ENCODE measurements at places on chromosomes 12 and 14.
A peak's percentile ranks its signal among the peaks of the same experiment; 100 is the strongest.

DNA sequence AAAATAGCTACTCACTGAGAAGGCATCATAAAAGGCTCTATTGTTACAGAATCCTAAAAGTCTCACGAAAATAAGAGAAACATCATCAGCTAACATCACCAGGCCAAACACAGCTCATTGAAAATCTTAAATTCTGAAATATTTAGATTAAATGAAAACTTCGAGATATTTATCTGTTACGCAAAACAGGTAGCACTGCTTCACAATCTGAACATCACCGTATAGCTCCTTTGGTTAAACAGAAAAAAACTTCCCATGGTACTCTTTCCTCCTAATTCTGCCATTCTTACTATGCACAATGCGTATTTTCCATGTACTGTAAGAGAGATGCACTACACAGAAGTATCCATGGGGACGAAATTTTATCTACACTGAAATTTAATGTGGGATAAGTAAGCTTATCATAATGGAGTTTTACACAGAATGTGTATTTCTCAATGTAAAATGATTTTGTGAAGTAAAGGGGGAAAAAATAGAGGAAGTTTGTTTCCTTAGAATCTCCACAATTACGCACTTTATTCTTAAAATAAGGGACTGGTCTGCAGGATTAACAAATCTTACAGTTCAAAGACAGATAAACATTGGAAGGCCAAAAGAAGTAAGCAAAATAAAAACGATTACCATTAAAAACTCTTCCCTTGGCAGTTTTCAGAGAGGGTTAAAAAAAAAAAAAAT is 1.9 kb downstream of the SGPP1 start:
- DNase-seq, result no peak

- DNase-seq, result no peak
Observed at GRCh38 chr12:7117670-7118069, 8.7 kb upstream of the C1RL start.

DNA sequence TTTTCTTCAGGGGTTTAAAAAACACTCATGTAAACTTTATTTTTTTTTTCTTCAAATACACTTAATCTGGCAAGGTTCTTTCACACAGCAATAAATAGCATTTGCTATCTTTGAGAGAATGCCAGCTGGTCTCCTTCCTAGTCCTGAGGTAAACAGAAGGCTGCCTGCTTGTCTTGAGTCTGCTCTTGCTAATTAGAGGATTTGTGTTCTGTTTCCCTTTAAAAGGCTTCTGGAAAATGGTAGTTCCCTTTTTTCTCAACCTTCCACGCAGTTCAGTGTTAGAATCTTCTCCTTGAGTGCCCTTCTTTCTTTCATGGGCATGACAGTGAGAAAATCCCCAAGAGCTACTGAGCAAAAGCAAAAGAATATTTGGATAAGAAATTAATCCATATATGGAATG is 92.3 kb upstream of the DCN start:
- no peak for DNase-seq

DNA sequence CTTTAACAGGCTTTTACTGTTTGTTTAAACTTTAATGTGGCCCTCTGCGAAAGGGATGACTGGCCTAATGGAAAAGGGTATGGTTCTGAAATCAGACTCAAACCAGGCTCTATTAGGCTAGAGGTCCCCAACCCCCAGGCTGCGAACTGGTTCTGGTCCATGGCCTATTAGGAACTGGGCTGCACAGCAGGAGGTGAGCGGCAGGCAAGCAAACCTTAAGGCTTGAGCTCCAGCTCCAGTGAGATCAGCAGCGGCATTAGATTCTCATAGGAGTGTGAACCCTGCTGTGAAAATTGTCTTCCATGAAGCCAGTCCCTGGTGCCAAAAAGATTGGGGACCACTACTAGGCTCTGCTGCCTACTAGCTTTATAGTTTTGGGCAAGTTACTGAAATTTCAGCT is 11.1 kb downstream of the GALNT4 start:
- DNase-seq, result no peak

GRCh38 chr14:70622111-70622712 is 19.5 kb upstream of the TTC9 start:
- no peak for DNase-seq

DNA sequence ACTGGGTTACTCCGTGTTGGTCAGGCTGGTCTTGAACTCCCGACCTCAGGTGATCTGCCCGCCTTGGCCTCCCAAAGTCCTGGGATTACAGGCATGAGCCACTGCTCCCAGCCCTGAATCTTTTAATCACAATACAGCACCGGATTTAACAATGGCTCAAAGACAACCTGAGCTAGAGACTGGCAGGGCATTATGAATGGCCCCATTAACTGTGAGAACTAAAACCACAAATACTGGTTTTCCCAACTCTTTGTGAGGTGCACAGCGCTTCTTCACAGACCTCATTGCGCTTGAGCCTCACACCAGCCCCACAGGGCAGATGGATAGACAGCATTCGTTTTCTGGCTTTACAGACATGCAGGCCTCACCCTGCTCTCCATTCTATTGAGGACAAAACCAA is 107.0 kb upstream of the FKBP4 start:
- DNase-seq, result no peak

GRCh38 chr12:27284751-27285150 is 40.7 kb downstream of the STK38L start:
- DNase-seq, result no peak

GRCh38 chr12:56921346-56921745 is 12.9 kb downstream of the SDR9C7 start:
- no peak for DNase-seq

GRCh38 chr12:104201238-104202001 is 14.2 kb upstream of the TXNRD1 start:
- DNase-seq, result peak; percentile 70

GRCh38 chr12:25769082-25769945 is 189.2 kb upstream of the RASSF8 start:
- DNase-seq, result no peak

GRCh38 chr14:93855737-93856136 is 67.5 kb upstream of the PRIMA1 start:
- no peak for DNase-seq

DNA sequence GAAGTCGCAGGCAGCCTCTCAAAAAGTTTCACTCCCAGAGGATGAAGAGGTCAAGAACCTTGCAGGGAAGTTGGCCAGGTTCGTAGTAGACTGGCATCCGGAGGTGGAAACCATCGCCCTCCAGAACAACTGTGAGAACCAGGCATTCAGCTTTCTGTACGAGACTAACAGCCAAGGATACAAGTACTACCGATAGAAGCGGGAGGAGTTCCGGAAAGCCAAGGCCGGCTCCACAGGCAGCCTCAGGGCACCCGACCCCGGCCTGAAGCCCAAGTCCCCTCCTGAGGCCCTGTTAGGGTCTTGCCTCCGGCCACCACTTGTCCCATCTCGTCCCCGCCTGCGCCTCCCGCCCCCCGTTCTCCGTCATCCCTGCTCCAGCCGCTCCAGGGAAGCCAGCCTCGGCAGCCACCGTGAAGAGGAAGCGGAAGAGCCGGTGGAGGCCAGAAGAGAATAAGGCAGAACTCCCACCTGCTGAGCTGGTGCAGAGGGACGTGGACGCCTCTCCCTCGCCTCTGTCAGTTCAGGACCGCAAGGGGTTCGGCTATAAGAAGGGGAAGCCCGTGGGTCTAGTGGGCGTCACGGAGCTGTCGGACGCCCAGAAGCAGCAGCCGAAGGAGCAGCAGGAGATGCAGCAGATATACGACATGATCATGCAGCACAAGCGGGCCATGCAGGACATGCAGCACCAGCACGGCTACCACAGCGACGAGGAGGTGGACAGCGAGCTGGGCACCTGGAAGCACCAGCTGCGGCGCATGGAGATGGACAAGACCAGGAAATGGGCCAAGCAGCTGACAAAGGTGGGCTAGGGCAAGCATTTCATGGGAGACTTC is 366.8 kb upstream of the ATXN7L3B start:
- DNase-seq, result peak; percentile 56

GRCh38 chr14:92906420-92906819 is 16.5 kb upstream of the CHGA start:
- DNase-seq, result no peak

DNA sequence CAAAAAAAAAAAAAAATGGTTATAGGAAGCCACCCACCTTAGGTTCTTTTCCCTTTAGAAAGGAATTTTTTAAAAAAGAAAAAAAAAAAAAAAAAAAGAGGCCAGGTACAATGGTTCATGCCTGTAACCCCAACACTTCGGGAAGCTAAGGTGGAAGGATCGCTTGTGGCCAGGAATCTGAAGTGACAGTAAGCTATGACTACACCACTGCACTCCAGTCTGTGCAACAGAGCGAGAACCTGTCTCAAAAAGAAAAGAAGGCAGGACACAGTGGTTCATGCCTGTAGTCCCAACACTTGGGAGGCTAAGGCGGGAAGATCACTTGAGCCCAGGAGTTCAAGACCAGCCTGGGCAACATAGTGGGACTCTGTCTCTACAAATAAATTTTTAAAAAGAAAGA is 36.0 kb downstream of the SPTLC2 start:
- no peak for DNase-seq

DNA sequence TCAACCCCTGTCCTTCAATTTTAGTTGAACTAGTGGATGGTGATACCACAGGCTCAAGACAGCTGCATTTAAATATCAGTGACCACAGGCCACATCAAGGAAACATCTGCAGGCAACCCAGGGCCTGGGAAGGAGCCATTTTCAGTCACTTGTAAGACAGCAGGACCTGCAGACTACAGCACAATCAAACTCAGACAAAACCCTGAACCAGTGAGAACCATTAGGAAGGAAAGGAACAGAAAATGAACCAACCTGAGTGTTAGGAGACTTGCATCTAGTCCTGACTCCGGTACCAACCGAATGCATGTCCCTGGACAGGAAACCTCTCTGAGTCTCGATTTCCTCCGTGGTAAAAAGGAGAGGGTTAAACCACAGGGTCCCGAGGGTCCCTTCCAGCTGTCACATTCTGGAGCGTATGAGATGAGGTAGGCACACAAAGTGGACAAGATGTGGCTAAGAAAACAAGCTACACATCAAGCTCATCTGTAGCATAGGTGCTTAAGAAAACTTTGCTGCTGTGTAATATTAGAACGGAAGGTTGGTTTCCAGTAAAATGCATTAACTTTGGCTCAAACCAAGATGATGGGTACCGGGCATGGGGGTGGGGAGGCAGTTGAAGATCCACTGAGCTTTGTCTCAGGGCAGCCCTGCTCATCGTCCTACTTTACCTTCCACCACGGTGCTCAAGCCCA is 1.6 kb upstream of the CDKN1B start:
- DNase-seq, result no peak

GRCh38 chr14:59017285-59017965 is 171.0 kb upstream of the DAAM1 start:
- DNase-seq, result no peak

GRCh38 chr12:99600388-99600787 is 47.2 kb upstream of the GARIN6 start:
- DNase-seq, result no peak

DNA sequence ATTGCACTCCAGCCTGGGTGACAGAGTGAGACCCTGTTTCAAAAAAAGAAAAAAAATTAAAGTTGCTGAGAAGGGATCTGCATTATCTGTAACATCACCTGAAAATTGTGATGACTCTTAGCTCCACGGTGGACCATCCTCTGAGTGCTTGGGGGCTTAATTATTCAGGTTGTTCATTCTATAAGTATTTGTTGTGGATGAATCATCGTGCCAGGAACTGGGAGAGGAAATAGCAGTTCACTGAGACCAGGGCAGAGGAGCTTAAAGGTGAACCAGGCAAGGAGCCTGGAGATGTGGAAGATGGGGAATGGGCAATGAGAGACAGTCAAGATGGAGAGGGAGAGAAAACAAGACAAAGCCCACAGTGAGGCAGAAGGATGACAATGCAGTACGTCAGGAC is 25.5 kb upstream of the GSC start:
- DNase-seq, result no peak

GRCh38 chr12:52205612-52206303 is 13.9 kb upstream of the KRT80 start:
- no peak for DNase-seq

GRCh38 chr14:54579621-54580020 is 12.7 kb downstream of the SAMD4A start:
- DNase-seq, result no peak

DNA sequence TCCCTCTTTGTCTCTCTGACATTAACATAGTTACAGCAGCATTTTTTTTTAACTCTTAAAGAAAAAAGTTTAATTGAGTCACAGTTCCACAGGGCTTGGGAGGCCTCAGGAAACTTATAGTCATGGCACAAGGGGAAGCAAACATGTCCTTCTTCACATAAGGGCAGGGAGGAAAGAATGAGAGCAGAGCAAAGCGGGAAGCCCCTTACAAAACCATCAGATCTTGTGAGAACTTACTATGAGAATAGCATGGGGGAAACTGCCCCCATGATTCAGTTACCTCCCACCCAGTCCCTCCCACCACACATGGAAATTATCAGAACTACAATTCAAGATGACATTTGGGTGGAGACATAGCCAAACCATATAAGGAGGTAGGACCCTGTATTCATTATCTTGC is 96.2 kb downstream of the PLBD1 start:
- DNase-seq, result no peak

DNA sequence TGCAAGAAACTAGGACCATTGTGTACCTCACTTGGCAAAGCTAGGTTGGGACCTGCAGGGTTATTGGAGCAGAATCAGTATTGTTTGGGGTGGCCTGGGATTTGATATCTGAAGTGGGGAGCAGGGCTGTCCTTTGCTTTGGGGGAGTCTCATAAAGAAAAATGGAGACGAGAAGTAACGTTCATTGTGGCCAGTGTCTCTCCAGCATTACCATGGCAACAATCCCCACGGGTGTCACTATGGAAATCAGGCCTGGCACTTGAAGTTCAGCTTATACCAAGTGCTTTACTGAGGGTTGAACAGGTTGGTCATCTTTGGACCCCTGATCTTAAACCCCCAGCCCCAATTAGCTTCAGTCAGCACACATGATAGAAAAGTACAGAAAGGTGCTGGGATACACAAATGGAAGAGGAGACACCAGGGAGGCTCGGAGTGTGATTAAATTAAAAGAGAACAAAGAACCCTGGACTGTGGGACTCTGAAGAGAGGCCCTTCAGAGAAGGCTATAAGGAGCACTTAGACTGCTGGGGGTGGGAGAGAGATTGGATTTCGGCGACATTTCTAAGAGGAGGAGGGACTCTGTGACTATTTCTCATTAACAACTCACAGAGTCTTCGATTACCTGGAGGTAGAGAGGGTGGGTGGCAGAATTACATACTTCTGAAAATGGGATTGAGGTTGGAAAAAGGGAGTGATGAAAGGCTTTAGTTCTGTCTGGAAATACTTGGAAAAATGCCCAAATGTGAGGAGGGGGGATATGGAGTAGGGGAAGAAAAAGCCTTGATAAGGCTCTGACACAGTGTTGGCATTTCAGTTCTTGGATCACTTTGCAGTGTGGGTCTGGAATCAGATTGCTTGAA is 3.7 kb downstream of the KIF5A start:
- DNase-seq, result no peak

- DNase-seq, result no peak
Observed at GRCh38 chr14:81971911-81972310, 438.3 kb upstream of the SEL1L start.

- no peak for DNase-seq
Observed at GRCh38 chr14:33359288-33359881, 420.7 kb downstream of the NPAS3 start.

GRCh38 chr14:55977392-55978150 is 140.6 kb upstream of the PELI2 start:
- DNase-seq, result no peak

Measured in NCI-H774 (cell line).